ENCODE measurements at places on chromosomes 5 and 9.
A peak's percentile ranks its signal among the peaks of the same experiment; 100 is the strongest.

GRCh38 chr9:37340961-37341360, 81.5 kb upstream of the GRHPR start:
- H3K4me1 ChIP-seq: peaks cover 73% of the 10 kb centered on the region
- no peak overlapping the region for H3K27ac ChIP-seq
- no peaks in the 10 kb centered on the region for H3K27me3 ChIP-seq
- H3K4me3 ChIP-seq: no peak overlapping the region

DNA sequence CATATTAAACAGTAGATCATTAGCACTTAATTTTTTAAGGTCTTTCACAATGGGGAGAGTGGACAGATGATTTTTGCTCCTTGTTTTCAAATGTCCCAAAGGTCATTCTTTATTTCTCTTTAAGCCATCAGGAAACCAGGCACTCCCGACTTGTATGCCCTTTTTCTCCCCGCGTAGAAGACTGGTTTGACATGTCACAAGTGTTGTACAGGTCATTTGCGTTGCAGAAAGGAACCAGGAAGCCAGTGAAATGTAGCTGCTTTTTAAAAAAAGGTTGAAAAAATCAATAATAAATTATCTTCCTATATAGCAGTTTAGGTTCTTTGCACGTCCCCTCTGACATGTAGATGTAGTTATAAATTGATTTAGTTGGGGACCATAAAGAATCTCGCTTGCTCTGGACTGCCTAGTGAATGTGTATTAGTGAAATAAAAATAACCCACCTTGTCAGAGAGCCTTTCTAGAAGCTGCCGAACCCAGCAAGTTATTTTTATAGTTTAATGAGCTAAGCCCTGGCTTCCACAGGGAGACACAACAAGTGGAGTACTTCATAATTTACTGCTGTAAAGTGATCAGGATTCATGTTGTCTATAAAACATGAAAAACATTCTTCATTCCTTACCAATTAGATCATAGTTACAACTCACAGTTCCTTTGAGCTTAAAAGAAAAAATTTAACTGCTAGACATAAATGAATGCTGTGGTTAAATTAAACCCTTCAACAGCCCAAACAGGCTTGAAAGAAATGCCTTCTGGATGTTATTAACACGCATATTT, 404.6 kb downstream of the CSNK1G3 start:
- H3K27ac ChIP-seq: no peak overlapping the region
- no peak overlapping the region for H3K4me3 ChIP-seq
- H3K27me3 ChIP-seq: no peaks in the 10 kb centered on the region
- no peak for DNase-seq
- no peaks in the 10 kb centered on the region for H3K36me3 ChIP-seq

DNA sequence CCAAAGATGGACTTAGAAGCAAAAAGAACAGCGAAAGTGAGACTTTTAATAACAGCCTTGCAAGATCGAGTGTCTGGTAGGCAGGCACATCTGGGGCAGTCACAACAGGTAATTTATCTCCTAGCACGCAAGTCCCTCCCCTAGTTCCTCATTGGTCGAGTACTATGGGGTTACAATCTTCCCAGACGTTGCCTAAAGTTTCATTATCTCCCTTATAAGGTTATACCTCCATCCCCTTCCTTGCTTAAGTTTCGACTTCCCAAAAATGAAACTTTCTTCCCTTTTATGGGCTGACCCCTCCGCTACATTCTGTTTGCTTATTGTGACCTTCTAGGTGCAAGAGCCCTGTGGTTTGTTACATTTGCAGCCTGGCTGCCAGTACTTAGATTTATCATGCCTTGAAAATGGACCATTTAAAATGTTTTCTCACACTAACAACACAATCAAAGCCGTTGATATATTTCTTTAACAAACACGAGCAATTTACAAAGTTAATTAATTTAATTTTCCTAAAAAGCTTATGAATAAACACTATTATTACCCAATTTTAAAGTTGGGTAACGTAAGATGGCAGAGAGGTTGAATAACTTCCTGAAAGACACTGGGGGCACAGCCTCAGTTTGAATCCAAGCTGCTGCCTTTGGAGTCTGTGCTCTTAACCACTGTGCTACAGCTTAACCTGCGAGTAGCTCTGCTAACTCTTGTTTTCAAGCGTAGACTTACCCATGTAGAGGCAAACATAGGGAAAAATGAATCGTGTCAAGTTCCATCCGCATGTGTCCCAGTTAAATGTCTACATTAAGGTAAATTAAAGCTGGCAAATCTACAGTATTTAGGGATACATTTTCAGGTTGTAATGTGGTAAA, 91.7 kb downstream of the EDIL3 start:
- H3K36me3 ChIP-seq: no peaks in the 10 kb centered on the region
- no peak for DNase-seq
- H3K4me1 ChIP-seq: no peaks in the 10 kb centered on the region
- no peak overlapping the region for H3K27ac ChIP-seq
- no peak overlapping the region for H3K4me3 ChIP-seq
- H3K27me3 ChIP-seq: no peaks in the 10 kb centered on the region

DNA sequence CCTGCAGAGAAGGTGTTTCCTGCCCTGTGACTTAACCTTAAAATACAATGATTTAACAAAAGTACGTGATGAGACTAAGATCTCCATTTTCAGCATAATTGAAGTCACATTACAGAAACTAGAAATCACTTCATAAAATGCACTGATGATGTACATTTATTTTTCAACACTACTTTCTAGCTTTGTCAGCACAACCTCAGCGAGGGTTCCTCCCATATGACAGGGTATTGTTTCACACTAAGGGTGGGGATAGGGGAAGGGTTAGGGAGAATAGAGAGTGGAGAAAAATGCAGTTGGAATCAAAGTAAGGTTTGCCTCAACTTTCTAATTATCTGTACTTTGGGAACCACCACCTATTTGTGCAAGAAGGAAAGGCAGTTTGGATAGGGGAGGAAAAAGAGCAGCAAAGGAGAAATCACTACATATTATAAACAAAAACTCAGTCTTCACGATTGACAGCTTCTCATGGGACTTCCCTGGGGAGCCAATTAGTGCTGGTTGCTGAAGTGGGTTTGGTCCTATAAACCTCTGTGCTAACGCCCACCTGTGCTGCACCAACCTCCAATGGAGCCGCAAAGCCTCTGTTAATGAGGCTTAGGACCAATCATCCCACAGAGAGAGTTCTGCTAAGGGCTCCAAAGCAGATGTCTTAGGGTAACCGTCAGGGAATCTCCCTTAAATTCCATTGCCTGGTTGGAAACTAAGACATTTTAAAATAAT, 369.2 kb upstream of the PDE4D start:
- peaks cover 5% of the 10 kb centered on the region for H3K4me1 ChIP-seq
- DNase-seq: no peak
- no peaks in the 10 kb centered on the region for H3K36me3 ChIP-seq
- H3K4me3 ChIP-seq: no peak overlapping the region

DNA sequence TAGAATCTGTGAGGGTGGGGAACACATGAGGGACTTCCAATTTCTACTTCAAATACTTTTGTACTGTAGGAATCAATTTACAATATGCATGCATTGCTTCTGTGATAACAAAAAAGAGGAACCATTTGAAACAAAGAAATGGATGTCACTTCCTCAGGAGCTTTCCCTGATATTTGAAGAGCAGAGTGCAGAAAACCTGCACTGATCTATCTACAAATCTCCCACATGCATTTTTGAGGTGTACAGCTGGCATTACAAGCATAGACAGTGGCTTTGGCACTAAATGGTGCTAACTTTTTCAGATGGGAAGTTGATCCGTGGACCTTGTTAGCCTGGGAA, 27.7 kb downstream of the YIPF5 start:
- DNase-seq: no peak
- H3K27ac ChIP-seq: no peak overlapping the region
- H3K36me3 ChIP-seq: no peaks in the 10 kb centered on the region
- H3K4me3 ChIP-seq: no peak overlapping the region
- H3K27me3 ChIP-seq: no peaks in the 10 kb centered on the region

- H3K36me3 ChIP-seq: no peaks in the 10 kb centered on the region
- peaks cover 4% of the 10 kb centered on the region for H3K27me3 ChIP-seq
- H3K4me1 ChIP-seq: peaks cover 38% of the 10 kb centered on the region
- H3K4me3 ChIP-seq: peak overlapping the region; percentile 31
- peak; percentile 22 for DNase-seq
These were observed 26.2 kb upstream of the ANKRD33B start for GRCh38 chr5:10537624-10538023.

- H3K27me3 ChIP-seq: no peaks in the 10 kb centered on the region
- DNase-seq: no peak
- peaks cover 26% of the 10 kb centered on the region for H3K4me1 ChIP-seq
- H3K36me3 ChIP-seq: peaks cover 41% of the 10 kb centered on the region
These were observed 3.0 kb downstream of the SURF6 start for GRCh38 chr9:133333011-133333410.

DNA sequence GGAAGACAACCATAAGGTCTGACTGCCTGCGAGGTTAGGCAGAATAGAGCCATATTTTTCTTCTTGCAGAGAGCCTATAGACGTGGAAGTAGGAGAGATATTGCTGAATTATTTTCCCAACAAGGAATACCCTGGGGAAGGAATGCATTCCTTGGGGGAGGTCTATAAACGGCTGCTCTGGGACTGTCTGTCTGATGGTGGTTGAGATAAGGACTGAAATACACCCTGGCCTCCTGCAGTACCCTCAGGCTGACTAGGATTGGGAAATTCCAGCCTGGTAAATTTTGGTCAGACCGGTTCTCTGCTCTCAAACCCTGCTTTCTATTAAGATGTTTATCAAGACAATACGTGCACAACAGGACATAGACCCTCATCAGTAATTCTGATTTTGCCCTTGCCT, 617.5 kb upstream of the GRIN3A start:
- H3K36me3 ChIP-seq: no peaks in the 10 kb centered on the region
- no peak overlapping the region for H3K27ac ChIP-seq
- H3K4me3 ChIP-seq: no peak overlapping the region
- H3K27me3 ChIP-seq: no peaks in the 10 kb centered on the region
- no peaks in the 10 kb centered on the region for H3K4me1 ChIP-seq

DNA sequence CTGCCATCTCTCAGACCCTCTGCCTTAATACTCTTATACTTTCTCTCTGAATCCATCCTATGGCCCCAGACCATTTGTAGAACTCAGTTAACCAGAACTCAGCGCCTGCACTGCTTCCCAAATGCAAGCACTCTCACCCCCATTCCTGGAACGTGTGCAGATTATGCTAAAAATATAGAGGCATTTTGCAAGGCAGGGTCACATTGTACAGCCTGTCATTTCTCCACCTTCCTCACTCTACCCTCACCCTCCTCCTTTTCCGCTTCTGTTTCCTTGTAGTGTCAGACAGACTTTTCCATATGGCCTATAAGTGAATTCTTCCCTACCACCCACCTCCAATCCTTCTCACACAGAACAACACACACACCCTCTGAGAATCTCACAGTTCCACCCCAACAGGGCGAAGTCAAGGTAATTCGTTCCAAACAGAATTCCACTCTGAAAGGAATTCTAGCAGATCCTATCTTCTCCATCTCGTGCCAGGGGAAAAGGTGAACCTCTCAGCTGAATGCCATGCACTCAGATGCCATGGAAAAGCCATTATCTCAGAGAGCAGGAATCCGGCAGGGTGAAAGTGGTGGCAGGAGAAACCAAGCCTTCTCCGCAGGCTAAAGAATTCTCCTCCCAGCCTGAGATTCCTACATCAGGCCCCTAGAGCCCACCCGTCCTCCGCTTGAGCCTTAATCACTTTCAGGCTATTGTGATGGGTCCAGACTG, 25.3 kb downstream of the GGTA1 start:
- H3K27ac ChIP-seq: no peak overlapping the region
- no peak for DNase-seq
- H3K27me3 ChIP-seq: peaks cover 3% of the 10 kb centered on the region
- H3K4me1 ChIP-seq: no peaks in the 10 kb centered on the region

DNA sequence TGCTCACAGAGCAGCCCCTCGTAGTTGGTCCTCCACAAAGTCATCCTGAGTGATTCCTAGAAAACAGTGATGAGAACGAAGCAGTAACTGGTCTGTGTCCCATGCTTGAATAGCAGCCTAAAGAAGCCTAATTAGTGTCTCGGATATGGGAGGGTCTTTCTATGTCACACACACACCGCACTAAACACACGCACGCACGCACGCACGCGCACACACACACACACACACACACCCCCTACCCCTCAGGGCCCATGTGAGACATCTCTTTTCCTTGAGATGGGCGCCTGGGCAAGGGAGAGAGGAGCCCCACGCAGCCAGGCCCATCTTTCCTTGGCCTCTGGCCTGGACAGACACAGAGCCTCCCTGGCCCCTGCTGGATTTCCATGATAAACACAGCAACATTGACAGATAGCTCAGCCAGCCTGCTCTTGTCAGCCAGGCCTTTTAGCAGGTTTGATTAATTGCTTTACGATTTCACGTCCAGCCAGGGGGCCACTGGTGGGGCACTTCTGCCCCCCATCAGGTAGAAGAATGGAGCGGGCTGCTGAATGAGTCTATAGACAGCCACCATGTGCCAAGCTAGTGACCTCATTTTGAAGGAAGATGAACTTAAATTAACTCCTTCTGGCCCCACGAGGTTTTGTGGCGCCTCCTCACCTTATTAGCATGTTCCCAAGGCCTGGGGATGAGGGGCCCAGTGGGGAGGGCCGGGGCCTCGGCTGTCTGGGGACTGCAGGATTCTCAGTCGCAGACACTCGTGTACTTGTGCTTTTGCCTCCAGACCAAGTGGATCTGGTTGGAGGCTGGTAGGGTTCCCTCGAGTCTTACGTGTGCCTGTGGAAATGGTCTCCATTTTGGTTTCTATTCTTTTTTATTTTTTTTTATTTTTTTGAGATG, 36.2 kb upstream of the PRDM12 start:
- H3K4me3 ChIP-seq: no peak overlapping the region
- H3K27ac ChIP-seq: no peak overlapping the region
- H3K36me3 ChIP-seq: peaks cover 2% of the 10 kb centered on the region
- DNase-seq: no peak
- H3K27me3 ChIP-seq: no peaks in the 10 kb centered on the region

GRCh38 chr9:114282926-114283325, 40.0 kb upstream of the ORM1 start:
- H3K4me1 ChIP-seq: no peaks in the 10 kb centered on the region
- no peak overlapping the region for H3K4me3 ChIP-seq
- no peak overlapping the region for H3K27ac ChIP-seq
- no peak for DNase-seq

DNA sequence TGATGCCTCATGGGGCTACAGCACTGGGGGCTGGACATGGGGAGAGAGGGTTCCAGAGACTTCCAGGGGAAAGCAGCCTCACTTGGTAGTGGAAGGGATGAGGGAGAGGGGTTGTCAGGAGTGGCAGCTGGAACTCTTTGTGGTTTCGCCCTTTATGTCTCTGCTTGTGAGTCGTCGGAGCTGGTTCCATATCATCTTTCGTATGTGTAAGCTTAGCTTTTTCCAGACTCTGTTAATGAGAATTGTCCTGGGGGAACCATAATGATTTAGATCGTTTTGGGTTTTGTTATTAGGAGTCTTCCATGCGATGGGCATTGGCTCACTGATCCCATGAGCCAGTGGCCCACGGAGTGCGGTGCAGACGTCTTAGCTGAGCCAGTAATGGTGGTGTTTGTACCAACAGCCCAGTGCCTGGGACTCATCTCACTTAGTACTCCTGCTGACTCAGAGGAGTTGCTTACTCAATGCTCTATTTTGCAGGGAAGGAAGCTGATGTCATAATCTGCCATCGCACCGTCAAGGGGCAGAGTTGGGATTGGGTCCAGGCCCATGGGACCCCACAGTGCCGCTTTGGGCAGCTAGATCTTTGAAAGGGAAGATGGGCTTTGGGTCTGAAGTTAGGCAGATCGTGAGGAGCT, 48.5 kb downstream of the NEK6 start:
- H3K27ac ChIP-seq: no peak overlapping the region
- H3K36me3 ChIP-seq: peaks cover 4% of the 10 kb centered on the region
- H3K27me3 ChIP-seq: no peaks in the 10 kb centered on the region
- DNase-seq: no peak
